Activated CD4-positive, alpha-beta T cell treated with anti-CD3 and anti-CD28 coated beads, Interleukin-2, amount 10 ng/mL, durations not matched to agents 24 days and 14 days (primary cell): ENCODE measurements at places on chromosomes 3 and 15. TPM values are rescaled to one million over a fixed set of nuclear protein-coding genes. Genes with fewer than 3 reads are reported as not detected.

The HYAL1 gene
- total RNA-seq = 0.28 and 0.50 TPM in 2 replicates

The NME9 gene
- not detected in 2 replicates for total RNA-seq

The SUMF1 gene
- total RNA-seq = 6.7 and 7.4 TPM in 2 replicates

The TMEM45A gene
- total RNA-seq = 0.26 TPM in 1 of 2 replicates, not detected in the other

The SLC12A1 gene
- total RNA-seq = not detected in 2 replicates

The SYNPR gene
- not detected in 2 replicates for total RNA-seq
